ENCODE measurements at places on chromosomes 11 and 22. TPM values are rescaled to one million over a fixed set of nuclear protein-coding genes. Genes with fewer than 3 reads are reported as not detected.
A peak's percentile ranks its signal among the peaks of the same experiment; 100 is the strongest.

- no peak for DNase-seq
Observed at GRCh38 chr11:45653277-45653676, 12.1 kb downstream of the CHST1 start.

DNA sequence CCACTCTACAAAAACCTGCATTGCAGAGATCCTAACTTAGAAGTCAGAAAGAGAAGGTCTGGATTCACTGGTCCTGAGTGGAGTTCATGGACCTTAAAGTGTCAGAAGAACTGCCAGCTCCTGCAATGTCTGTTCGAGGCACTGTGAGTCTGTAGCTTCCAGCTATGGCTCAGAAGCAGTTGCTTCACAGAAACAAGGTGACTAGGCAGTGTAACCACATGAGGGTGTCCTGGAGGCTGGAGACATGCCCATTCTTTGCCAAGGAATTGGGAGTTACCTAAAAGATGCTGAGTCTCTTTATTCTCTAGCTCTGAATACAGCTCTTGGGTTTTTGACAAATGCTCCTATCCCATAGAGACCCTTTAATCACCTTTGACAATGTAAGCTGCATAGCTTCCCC, 130.5 kb downstream of the SPON1 start:
- DNase-seq: no peak

DNA sequence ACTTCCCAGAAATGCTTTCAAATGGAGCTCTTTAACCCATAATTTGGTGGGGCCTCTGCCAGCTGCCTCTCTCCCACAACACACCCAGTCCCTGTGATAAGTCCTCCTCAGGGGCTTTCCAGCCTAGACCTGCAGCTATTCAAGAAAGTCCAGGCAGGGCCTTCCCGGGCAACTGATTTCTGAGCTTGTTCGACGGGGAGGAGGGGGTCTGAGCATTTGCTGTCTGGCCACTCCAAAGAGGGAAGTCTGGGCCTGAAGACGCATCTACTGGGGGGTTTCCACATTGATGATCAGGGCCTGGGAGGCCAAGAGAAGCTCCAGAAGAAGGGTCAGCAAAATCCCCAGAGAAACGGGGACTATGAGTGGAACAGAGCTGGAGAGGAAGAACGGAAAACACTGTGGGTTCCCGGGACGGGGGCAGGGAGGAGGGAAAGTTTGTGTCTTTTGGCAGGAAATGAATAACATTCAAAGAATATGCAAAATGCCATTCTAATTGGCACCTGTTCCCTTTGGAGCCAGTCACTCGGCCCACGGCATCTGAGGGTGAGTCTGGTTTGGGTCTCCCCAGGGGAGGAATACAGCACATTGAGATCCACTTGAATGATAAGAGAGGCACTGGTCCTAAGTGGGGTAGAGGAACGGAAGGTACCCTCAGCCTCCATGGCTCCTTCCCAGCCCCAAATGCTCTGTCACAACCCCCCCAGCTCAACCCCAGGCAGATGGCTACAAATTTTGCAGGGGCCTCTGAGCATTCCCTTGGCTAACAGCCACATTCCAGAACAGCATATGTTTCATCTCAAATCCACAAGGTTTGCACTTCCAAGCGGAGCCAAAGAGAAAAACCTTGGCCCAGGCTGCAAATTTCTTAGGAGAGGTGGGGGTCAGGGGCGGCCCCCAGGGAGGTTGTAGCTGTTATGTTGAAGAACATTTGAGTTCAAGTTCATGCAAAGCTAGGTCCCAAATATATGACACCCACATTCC, 72.0 kb downstream of the RPUSD4 start:
- no peak for DNase-seq

DNA sequence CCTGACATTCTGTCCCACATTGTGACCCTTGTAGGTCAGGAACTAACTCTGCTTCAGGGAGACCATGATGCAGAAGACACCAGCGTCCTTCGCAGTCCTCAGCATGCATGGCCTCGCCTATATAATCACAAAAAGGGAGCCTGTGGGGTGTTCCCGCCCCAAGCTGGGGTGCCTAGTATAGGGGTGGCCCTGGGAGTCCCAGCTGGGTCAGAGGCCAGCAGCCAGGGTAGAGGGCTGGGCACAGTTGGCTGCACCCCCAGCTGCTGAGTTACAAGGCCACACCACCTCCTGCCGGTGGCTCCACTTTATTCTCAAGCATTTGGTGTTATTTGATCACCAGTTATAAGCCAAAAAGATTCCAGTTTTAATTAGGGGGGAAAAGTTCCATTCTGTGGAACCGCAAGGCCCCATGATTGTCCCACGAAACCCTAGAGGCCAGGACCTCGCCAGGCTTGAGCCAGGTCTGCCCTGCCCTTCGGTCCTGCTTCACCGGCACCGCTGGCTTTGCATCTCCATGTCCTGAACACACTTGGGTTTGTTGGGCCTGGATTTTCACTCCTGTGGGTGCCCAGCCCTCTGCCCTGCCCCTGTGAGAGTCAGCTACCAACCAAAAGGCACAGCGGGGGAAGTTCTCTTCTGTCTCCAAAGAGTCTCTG, 15.0 kb upstream of the GNB1L start:
- no peak for DNase-seq

DNA sequence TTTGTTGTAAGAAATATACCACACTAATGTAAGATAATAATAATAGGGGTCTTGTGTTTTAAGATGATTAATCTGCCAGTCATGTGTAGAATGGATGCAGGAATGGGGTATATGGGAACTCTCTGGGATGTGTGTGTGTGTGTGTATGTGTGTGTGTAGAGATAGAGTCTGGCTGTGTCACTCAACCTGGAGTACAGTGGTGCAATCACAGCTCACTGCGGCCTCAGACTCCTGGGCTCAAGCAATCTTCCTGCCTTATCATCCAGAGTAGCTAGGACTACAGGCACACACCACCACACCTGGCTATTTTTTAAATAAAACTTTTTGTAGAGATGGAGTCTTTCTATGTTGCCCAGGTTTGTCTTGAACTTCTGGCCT, 11.5 kb upstream of the PANX1 start:
- DNase-seq: no peak

GRCh38 chr11:100741866-100742625, 55.0 kb downstream of the ARHGAP42 start:
- DNase-seq: no peak

DNA sequence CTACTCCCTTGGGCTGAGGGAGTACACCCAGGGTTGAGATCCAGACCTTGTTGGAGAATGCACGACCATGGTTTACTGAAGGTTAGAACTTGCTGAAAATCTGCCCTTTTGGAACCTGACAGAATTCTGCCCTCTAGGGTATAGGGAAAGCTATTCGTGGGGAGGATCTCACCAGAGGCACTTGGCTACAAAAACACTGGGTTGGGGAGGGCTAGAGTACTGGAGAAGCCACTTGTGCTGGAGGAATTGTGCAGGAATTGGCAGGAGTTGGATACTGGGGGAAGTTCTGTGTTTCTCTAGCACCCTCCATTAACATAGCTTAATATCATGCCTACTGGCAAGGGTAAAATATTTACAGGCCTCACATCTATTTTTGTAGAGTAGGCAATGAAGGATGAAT, 55.8 kb downstream of the PPME1 start:
- DNase-seq: no peak

DNA sequence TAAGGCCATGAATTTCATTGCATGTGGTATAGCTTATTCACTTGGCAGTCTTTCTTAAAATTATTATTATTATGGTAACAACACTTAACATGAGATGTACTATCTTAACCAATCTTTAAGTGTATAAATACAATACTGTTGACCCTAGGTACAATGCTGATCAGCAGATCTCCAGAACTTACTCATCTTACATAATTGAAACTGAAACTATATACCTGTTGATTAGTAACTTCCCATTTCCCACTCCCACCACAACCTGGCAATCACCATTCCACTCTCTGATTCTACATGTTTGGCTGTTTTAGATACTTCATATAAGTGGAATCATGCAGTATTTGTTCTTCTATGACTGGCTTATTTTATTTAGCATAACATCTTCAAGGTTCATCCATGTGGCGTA, 150.2 kb upstream of the POU2AF2 start:
- no peak for DNase-seq

GRCh38 chr11:118088531-118088930, 1.8 kb upstream of the SMIM35 start:
- peak; percentile 75 for DNase-seq

GRCh38 chr11:65317025-65317786, 2.5 kb downstream of the CDC42EP2 start:
- peak; percentile 80 for DNase-seq

DNA sequence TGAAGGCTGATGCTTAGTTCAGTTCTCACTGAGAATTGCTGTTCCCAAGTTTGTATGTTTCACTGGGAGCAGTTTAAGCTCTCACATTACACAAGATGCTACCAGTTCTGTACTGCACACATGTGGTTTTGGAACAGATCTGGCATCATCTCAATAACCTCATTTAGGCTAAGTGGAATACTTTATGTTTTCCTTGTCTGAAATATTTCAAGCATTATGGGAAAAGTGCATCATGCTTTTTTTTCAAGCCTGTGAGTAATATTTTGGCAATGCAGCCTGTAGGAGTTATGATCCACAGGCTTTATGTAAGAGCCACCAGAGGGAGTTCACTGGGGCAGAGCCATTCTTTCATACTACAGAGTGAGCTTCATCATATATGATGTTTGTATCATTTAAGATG, 141.5 kb downstream of the OR4C45 start:
- DNase-seq: no peak

DNA sequence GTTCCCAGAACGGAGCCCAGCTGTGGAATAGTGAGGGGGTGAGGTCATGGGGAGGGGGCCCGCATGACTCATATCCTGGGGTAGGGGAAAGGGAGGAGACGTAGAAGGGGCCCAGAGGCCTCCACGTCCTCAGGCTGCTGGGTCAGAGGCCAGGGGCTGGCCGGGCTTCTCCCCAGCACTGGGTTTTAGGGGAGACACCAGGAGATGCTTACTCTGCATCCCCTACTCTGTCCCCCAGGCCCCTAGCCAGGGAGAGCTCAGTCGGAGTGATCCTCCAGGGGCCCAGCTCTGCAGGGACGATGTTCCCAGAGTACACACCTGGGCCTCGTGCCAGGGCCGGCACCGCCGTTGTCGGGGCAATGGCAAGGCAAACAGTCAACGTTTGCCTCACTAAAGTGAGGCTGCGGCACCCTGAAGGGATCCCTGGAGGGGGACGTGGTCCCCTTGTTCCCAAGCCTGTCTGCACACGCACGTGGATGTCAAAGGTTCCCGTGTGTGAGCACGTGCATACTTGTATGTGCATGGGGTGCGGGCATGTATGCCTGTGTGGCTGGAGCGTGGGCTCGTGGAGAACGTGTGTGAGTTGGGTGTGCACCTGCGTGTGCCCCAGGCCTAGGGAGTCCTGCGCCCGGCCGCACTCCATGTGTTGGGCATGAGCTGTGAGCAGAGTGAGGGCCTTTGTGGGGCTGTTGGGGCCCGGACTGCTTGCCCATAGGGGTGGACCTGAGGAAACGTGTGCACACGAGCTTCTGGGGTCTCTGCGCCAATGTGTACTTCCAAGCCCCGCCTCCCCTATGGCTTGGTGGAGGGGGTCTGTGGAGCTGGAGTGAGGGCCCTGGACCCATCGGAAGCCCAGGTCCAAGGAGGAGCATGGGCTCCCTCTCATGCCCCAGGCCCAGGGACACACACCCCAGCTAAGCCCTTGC, 14.2 kb downstream of the PRR33 start:
- DNase-seq: no peak

DNA sequence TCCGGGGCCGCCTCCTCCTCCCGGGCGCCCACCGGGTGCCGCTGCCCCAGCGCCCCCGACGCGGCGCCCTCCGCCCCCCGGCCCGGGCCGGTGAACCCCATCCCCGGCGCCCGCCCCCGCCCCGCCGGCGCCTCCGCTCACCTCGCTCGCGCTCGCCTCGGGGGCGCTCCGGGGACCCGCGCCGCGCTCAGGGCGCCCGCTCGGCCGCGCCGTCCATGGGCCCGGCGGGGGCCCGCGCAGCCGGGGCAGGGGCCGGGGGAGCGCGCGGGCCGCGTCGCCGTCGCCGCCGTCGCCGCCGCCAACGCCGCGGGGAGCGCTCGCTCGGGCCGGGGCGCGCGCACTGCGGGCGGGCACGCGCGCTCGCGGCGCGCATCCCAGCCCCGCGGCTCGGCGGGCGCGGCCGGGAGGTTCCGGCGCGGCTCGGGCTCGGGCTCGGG, 293 bp downstream of the DUSP8 start:
- DNase-seq: no peak

- DNase-seq: peak; percentile 77
Observed at GRCh38 chr22:35930933-35931332, 97.7 kb downstream of the RBFOX2 start.

GRCh38 chr22:42418811-42419242, 13.4 kb downstream of the NFAM1 start:
- DNase-seq: no peak

DNA sequence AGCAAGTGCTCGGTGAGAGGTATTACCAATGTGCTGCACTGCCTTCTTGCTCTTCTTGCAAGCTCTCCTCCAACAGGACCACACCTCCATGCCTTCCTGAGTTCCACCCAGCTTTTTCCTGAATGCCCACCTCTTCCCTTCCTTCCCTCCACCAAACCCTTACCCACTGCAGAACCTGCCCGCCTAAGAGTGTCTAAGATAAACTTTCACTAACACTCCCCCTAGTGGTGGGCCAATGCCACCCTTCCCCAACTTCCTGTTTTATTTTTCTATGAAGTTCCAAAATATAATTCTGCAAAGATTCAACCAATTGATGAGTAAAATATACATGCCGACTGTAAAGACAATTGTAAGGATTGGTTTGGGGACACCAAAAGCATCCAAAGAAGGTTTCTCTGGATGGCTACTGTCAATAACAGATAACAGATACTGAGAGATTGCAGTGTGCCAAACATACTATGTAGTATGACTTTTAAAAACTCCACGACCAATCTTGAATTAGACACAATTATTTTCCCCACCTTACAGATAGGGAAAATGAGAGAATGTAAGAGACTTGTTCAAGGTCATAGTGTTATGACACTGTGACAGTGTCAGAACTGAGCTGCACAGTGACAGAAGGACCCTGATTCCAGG, 38.6 kb upstream of the BMAL1 start:
- peak; percentile 38 for DNase-seq

DNA sequence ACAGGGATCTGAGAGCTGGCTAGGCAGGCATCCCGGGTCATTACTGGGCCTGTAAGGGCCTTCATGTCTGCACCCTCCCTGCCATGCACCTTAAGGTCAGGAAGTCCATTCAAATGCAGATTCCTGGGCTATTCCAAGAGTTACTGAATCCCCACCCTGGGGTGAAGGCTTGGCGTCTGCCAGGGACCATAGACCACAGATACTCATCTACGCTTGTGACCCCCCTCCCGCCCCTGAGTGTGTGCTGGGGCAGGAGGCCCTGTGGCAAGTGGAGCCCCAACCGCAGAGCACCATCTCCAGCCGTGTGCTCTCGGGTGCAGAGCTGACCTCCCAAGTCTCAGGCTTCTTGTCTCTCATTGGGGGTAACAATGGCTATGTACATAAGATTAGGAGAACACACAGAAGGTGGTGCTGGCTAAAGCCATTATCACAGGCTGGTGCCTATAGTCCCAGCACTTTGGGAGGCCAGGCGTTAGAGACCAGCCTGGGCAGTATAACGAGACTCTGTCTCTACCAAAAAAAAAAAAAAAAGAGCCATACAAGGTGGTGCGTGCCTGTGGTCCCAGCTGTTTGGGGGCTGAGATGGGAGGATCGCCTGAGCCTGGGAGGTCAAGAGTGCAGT, 19.1 kb upstream of the KCNQ1OT1 start:
- DNase-seq: no peak

NDUFS8 gene
- 150 TPM for total RNA-seq

TNNI2 gene
- total RNA-seq: not detected

BACE1 gene
- 28.8 TPM for total RNA-seq

CYP2D6 gene
- total RNA-seq: 0.97 TPM

LBHD1 gene
- 10.5 TPM for total RNA-seq

SIK3 gene
- total RNA-seq: 20.6 TPM

TMEM138 gene
- total RNA-seq: 43.6 TPM

DDTL gene
- not detected for total RNA-seq
